ENCODE measurements at places on chromosomes 7 and 10.
A peak's percentile ranks its signal among the peaks of the same experiment; 100 is the strongest.

GRCh38 chr7:123533929-123534382, 439 bp downstream of the IQUB start:
- DNase-seq = no peak

DNA sequence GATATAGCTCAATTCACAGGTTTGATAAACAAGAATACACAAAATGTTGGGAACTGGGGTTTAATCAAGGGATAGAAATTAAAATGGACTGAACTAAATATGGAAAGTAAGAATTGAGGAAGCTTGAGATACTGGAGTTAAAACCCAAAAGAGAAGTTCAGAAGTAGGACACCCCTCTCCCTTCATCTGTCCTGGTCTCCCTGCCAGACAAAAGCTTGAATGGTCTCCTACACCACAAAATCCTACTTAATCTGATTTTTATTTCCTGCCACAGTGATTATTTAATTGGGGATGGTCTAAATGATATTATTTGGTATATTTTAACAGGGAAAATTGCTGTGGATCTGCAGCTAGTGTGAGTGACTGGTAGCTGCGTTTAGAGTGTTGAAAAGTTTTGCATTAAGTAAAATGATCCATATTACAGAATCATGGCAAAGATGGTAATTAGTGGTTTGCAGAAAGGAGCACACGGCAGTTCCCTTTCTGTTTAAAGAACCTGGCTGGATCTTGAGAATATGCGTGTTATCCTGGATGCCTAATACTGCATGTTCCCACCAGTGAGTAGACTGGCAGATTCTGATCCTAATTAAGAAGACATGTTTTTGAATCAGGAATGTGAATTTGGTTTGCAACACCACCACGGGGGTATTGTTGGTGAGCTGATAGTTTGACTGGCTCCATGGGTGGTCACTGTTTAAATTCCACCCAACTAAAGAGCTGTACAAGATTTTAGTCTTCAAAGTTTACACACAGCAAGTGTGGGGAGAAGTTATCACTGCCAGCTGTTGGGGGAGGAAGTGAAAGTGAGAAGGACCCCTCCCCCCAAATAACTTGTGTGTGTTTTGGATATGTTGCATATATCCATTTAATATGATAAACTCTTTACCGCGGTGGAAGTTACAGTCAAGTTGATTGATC, 5.5 kb downstream of the RBM20 start:
- no peak for DNase-seq

GRCh38 chr7:1510780-1511154, 6.6 kb upstream of the INTS1 start:
- DNase-seq = no peak

GRCh38 chr7:44185729-44186128, 3.5 kb downstream of the GCK start:
- no peak for DNase-seq

DNA sequence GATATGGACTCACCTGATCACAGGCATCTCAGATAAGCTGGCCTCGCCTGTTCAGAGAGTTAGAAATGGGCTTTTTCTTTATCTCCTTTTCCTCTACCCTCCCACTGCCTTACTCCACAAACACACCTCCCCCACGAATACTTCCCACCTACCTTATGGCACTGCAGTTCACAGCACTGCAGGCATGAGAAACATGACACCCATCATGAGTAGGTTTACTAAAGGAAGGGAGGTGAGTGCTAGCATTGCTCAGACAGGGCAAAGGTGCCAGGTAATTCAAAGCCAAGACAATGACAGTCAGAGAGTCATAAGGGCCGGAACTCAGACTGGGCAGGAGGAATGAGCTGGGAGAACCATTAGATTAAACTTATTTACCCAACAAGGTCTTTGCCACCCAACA, 220.6 kb downstream of the FAM107B start:
- DNase-seq = no peak

GRCh38 chr10:69726850-69727249, 74.9 kb upstream of the COL13A1 start:
- no peak for DNase-seq

- DNase-seq = no peak
Measured at GRCh38 chr7:114084002-114084471, 165.2 kb upstream of the PPP1R3A start.

GRCh38 chr10:90917968-90918318, 2.9 kb downstream of the ANKRD1 start:
- no peak for DNase-seq

DNA sequence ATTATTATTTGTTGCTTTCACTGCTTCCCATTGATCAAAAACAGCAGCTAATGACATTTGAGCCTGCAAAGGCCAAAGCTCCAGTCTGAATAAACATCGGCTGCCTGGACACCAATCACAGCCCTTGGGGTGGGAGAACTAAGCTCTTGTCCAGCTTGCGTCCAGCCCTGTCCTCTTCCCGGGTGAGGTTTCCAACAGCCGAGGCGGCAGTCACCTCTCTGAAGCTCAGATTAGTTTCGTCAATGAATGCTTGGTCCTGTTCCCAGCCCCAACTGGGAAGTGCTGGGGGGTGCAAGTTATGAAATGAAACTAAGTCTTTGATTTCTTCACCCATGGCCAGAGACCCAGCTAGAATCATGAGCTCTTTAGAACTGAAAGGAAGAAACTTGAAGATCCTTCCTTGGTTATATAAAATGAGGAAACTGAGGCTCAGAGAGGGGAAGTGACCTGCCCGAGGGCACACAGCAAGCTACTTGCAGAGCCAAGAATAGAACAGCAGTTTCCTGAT, 114.0 kb upstream of the TCF7L2 start:
- DNase-seq = no peak

DNA sequence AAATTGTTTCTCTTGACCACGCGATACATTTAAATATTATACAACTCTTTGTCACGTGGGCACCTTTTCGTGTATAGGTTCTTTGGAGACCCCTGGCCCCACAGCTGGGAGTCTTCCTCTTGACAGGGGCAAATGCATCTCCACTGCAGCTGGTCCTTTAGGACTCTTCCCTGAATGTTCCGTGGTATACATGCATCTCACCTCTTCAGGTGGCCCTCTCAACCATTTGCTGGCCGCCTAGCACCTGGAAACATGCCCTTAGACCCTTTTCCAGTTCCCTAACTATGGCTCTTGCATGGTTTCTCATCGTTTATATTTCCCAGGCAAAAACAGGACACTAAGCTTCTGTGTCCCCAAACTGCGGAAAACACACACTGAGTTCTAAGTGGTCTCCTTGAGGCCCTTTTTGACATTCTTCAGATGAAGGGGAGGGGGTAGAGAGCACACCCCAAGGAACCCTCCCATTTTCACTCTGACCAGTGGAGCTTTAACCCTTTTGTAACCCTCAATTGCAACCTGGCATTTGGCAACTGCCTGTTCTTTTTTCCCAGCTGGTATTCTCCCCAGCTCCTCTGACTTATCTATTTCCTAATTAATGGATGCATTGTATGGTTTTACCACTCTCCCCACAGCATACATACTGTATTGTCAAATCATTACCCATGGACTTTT, 20.6 kb downstream of the HNRNPA2B1 start:
- DNase-seq = no peak

DNA sequence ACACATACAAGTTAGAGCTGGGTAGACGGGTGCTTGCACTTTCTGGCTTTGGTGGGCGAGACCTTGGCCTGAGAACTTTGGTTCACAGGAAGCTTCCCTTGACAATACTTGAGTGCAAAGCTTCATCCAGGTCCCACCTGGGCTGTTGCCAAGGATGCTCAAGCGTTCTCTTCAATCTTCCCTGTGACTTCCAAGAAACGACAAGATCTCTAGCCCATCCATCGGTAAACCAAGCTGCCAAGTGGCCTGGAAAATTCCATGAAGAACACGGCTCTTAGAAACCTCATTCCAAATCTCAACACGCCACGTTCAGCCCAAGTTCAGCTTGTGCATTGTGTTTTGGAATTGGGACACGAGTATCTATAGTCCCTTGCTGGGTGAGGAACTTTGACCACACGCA, 84.7 kb downstream of the CHST15 start:
- no peak for DNase-seq

GRCh38 chr10:90302758-90303481, 554.9 kb downstream of the HTR7 start:
- no peak for DNase-seq

DNA sequence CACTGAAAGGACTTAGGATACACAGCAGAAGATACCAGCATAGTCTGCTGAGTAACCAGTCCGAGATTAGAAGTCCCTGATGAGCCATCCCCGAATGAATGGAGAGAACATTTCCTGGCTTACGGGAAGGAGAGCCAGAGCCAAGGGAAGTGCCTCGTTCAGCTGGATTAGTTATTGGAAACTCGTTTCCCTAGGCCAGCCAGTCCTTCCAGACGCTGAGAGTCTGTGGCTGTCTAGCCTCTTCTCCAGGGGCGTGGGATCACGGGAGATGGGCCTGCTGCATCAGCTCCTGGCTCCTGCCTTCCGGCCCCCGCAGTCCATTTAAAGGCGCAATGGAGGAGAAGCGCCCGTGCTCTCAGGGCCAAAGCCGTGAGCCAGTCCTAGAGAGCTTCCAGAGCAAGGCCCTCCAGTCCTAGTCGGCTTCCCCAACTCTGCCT, 712.8 kb downstream of the PARD3 start:
- no peak for DNase-seq

DNA sequence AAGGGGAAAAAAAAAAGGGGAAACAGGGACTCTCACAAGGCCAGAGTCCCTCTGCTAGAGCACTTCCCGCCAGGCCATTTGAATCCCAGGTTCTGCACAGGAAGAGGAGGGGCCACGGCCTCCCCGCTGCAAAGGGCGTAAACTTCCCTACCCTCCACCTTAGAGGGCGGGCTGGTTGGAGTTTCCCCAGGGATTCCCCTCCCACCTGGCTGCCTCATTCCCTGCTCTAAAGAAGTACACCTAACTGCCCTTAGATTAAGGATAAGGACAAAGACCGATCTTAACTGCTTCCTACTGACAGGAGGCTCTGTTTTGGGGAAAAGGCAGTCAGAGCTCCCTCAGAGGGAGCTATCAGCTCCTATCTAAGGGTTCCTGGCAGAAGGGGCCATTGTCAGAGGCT, 102.0 kb upstream of the ARMC3 start:
- DNase-seq = no peak

DNA sequence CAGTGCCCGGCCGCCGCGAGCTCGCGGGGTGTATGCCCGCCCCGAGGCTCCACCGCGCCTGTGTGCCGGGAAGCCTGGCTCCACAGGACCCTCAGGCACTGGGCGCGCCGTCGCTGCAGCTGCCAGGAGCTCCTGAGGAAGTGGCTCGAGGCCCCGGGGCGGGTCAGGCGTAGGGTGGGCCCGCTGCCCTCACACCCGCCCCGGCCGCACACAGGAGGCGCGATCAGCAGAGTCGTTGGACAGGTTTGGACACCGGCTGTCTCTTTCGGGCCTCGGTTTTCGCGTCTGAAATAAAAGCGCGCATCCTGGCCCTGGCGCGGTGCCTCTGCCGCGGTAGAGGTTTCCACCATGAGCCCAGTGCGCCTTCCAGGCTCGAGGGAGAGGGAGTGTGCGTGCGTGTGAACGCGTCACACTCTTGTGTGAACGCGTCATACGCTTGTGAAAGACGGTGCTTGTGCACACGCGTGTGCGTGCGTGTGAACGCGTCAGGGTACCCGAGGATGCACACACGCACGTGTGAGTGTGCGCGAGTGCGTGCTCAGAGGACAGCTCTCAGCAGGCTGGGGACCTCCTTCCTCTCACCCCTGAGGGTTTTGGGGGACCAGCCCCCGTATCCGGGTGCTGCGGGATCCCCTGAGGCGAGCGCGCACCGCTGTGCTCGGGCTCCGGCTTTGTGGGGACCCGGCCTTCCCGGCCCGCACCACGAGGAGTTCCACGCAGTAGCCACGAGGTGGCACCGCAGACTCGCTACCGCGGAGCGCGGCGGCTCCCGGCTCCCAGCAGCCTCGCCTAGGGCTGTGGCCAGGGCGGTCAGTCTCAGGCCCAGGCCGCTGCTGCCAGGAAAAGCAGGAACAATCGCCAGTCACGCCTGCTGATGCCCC, 83.8 kb downstream of the BMS1 start:
- DNase-seq = no peak

GRCh38 chr10:28777911-28778310, 100.6 kb downstream of the BAMBI start:
- DNase-seq = no peak

- no peak for DNase-seq
Measured at GRCh38 chr7:30657131-30657530, 25.1 kb downstream of the CRHR2 start.

- peak; percentile 25 for DNase-seq
Measured at GRCh38 chr10:13099144-13099665, 758 bp upstream of the OPTN start.

DNA sequence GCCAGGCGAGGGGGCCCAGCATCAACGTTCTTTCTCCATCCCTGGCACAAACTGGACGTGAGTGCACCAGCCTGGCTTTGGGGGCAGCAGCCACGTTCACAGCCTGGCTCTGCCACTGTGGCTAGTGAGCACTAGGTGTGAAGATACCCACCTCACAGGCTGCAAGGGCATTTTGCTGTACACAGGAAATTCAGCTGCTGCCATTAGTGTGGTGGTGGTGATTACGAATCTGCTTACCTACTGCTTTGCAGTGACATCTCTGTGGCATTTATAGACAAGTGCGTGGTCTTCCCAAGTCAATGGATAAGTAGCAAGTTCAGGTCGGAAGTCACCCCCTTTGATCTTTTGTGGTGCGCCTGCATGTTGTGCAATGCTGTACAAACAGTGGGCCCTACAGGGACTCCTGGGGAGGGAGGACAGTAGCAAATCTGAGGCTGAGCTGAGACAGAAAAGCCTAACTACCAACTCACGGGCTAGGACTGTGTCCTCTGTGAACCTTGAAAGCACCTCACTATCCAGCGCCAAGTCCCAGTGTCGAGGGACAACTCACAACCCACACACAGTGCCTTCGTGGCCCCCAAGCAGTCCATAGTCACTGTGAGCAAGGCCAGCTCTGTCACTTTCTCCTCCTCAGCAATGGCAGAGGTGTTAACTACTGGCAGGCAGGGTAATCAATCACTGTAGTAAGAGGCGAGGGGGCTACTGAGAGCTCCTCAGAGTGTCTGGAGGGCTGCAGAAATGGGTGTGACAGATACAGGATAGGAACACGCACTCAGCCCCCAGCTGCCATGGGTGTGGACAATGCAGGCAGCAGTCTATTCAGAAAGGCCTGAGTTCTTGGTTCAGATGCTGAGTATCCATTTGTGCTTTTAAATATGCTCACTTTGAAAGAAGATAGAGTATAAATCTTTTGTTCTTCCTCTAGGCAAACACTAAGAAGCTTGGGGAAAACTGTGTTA, 17.0 kb upstream of the MMP21 start:
- DNase-seq = no peak

DNA sequence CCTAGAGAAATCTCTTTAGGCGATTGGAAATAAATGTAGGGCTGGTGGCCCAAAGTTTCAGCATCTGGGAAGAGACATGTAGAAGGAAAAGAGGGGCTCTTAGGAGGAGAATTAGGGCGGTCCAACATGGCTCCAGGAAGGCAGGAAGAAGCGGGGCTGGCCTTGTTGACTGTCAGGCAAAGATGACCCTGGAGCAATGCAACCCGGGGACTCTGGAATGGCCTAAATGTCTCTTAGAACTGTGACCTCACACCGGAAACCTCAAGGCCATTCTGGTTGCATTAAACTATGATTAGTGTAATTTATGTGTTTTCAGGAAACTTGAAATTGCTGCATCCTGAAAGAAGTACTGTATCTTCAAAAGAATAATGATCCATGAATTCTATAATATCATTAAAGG, 66.8 kb downstream of the NRP1 start:
- no peak for DNase-seq

GRCh38 chr7:80057488-80057887, 77.1 kb upstream of the GNAI1 start:
- no peak for DNase-seq

GRCh38 chr7:44398953-44399574, 73.7 kb upstream of the CAMK2B start:
- DNase-seq = no peak

GRCh38 chr10:52525761-52526160, 211.7 kb downstream of the DKK1 start:
- DNase-seq = no peak
